Activated CD8-positive, alpha-beta memory T cell treated with anti-CD3 and anti-CD28 coated beads, Interleukin-2, amount 10 ng/mL, durations not matched to agents 7 days and 5 days (primary cell): ENCODE measurements at places on chromosomes 11 and 22.
A peak's percentile ranks its signal among the peaks of the same experiment; 100 is the strongest.

GRCh38 chr22:23571486-23571885 is 8.6 kb downstream of the IGLL1 start:
- H3K36me3 ChIP-seq = no peaks in the 10 kb centered on the region
- no peak for DNase-seq
- H3K27me3 ChIP-seq = peaks cover 30% of the 10 kb centered on the region
- H3K4me3 ChIP-seq = no peak overlapping the region
- H3K27ac ChIP-seq = no peak overlapping the region
- H3K4me1 ChIP-seq = no peaks in the 10 kb centered on the region

GRCh38 chr11:45655012-45655283 is 10.5 kb downstream of the CHST1 start:
- H3K27ac ChIP-seq = no peak overlapping the region
- no peak for DNase-seq
- no peaks in the 10 kb centered on the region for H3K36me3 ChIP-seq
- peaks cover 32% of the 10 kb centered on the region for H3K27me3 ChIP-seq
- peaks cover 7% of the 10 kb centered on the region for H3K4me1 ChIP-seq

DNA sequence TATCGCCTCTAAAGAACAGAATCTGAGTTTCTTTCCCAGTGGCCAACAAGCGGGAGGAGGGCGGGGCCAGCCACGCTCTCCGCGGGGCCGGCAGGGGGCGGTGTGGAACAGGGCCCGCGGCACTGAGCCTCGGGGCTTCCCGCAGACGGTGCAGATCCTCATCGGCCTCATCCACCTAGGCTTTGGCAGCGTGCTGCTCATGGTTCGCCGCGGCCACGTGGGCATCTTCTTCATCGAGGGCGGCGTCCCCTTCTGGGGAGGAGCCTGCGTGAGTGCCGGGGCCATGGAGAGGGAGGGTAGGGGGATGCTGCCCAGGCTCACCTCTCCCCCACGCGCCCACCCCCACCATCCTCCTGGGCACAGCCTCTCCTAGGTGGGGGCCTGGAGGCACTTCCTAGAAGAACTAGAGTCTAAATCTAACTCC is 10.7 kb downstream of the MS4A15 start:
- DNase-seq = no peak
- peaks cover 20% of the 10 kb centered on the region for H3K27me3 ChIP-seq
- H3K36me3 ChIP-seq = no peaks in the 10 kb centered on the region
- peaks cover 3% of the 10 kb centered on the region for H3K4me1 ChIP-seq

GRCh38 chr22:45984316-45984916 is 7.5 kb upstream of the WNT7B start:
- no peaks in the 10 kb centered on the region for H3K4me1 ChIP-seq
- H3K4me3 ChIP-seq = no peak overlapping the region

- peaks cover 2% of the 10 kb centered on the region for H3K4me1 ChIP-seq
- H3K4me3 ChIP-seq = no peak overlapping the region
- peaks cover 2% of the 10 kb centered on the region for H3K36me3 ChIP-seq
Observed at GRCh38 chr22:46379066-46379930, 43.8 kb downstream of the TRMU start.

- no peaks in the 10 kb centered on the region for H3K4me1 ChIP-seq
- no peak overlapping the region for H3K4me3 ChIP-seq
- no peak for DNase-seq
- H3K36me3 ChIP-seq = no peaks in the 10 kb centered on the region
- no peak overlapping the region for H3K27ac ChIP-seq
Observed at GRCh38 chr11:29093416-29094120, 923.3 kb downstream of the KCNA4 start.

- peak; percentile 99 for DNase-seq
- H3K4me1 ChIP-seq = peaks cover 55% of the 10 kb centered on the region
- peaks cover 53% of the 10 kb centered on the region for H3K36me3 ChIP-seq
- peak overlapping the region; percentile 86 for H3K4me3 ChIP-seq
- H3K27ac ChIP-seq = peak overlapping the region; percentile 94
- H3K27me3 ChIP-seq = no peaks in the 10 kb centered on the region
Observed at GRCh38 chr22:39519681-39520225, 609 bp upstream of the ATF4 start.

DNA sequence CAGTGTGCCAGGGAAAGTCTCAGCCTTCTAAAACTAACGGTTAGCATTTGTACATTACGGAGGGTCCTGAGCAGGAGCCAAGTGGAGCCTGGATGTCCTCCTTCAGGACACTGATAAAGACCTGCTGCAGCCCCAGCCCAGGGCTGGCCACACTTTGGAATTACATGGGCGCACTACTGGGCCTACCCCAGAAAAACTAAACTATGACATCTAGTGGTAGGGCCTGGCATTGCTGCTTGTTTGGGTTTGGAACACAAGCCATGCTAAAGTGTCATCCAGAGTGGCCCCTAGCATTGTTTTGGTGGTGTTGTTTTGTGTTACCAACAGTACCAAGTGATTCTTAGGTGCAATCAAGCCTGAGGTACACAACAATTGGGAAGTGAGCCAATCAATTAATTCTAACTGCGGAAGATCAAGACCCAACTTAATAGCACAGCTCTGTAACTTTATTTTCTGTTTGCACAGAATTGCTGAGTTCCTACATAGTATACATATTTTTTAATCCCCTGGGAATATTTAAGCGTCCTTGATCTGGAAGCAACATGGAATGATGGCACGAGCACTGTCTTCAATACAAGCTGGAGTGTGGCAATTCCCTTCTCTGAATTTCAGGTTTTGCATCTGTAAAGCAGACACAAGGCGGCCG is 340.7 kb downstream of the LARGE1 start:
- peak; percentile 50 for DNase-seq
- H3K4me3 ChIP-seq = no peak overlapping the region
- H3K27ac ChIP-seq = no peak overlapping the region
- no peaks in the 10 kb centered on the region for H3K4me1 ChIP-seq
- no peaks in the 10 kb centered on the region for H3K27me3 ChIP-seq

GRCh38 chr11:69419662-69420395 is 61.6 kb upstream of the LINC01488 start:
- H3K36me3 ChIP-seq = no peaks in the 10 kb centered on the region
- DNase-seq = no peak
- peaks cover 3% of the 10 kb centered on the region for H3K27me3 ChIP-seq
- no peaks in the 10 kb centered on the region for H3K4me1 ChIP-seq
- H3K27ac ChIP-seq = no peak overlapping the region
